ENCODE measurements at places on chromosomes 2 and 18. TPM values are rescaled to one million over a fixed set of nuclear protein-coding genes. Genes with fewer than 3 reads are reported as not detected.

- H3K27ac ChIP-seq = no peak overlapping the region
- H3K4me3 ChIP-seq = no peak overlapping the region
- H3K36me3 ChIP-seq = no peaks in the 10 kb centered on the region
- no peaks in the 10 kb centered on the region for H3K27me3 ChIP-seq
- peaks cover 27% of the 10 kb centered on the region for H3K4me1 ChIP-seq
These were observed 3.6 kb upstream of the D2HGDH start for GRCh38 chr2:241730671-241731293.

DNA sequence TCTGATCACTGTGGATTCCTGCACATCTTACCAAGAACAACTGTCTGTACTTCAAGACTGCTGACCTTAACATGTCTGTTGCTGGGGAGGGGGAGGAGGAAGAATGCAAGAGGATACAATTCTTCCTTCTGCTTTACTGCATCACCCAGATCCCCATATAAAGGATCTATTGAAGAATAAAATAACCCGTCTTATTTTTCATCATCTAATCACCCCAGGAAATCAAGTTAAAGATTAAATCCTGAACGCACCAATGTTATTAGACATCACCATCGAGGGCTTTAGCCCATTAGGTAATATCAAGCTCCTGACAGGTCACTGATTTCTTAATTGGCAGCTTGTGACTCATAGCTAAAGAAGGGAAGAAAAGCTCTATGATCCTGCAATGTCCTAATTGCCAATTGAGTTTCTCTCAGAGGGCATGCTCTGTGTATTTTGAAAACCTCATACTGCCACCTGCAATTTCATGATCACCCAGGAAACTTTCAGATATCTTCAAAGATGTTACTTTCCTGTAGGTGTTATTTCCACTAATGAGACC is 75.4 kb upstream of the KCNE4 start:
- DNase-seq = no peak
- H3K27ac ChIP-seq = no peak overlapping the region
- H3K27me3 ChIP-seq = no peaks in the 10 kb centered on the region
- H3K4me3 ChIP-seq = no peak overlapping the region
- no peaks in the 10 kb centered on the region for H3K36me3 ChIP-seq

Gene GREB1L
- total RNA-seq = not detected

- no peak overlapping the region for H3K27ac ChIP-seq
- no peak overlapping the region for H3K4me3 ChIP-seq
- H3K4me1 ChIP-seq = no peaks in the 10 kb centered on the region
- DNase-seq = no peak
These were observed 142.2 kb downstream of the PKP4 start for GRCh38 chr2:158598862-158599517.

GRCh38 chr2:178271629-178272333 is 77.5 kb downstream of the OSBPL6 start:
- no peaks in the 10 kb centered on the region for H3K27me3 ChIP-seq
- H3K4me3 ChIP-seq = no peak overlapping the region
- H3K27ac ChIP-seq = no peak overlapping the region
- no peak for DNase-seq

DNA sequence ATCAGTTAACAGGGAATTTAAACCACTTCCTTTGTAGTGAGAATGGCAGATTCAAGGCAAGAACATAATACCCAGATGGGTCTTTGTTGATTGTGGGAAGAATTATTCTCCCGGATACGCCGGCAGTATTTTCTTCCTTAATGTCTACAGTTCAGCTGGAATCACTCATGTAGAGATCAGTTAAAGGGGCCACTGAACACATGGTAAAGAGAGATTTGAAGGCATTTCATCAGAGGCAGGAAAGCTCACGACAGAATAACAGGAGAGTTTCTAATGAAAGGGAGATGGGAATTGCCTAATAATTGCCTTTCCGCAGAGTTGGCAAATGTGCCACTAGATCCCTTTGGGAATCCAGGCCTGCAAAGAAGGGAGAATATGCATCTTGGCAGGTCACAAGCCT is 327.7 kb upstream of the ZNF804A start:
- no peaks in the 10 kb centered on the region for H3K36me3 ChIP-seq
- H3K4me3 ChIP-seq = no peak overlapping the region
- no peak overlapping the region for H3K27ac ChIP-seq
- no peak for DNase-seq
- no peaks in the 10 kb centered on the region for H3K27me3 ChIP-seq

Gene SULT1C4
- total RNA-seq = not detected

DNA sequence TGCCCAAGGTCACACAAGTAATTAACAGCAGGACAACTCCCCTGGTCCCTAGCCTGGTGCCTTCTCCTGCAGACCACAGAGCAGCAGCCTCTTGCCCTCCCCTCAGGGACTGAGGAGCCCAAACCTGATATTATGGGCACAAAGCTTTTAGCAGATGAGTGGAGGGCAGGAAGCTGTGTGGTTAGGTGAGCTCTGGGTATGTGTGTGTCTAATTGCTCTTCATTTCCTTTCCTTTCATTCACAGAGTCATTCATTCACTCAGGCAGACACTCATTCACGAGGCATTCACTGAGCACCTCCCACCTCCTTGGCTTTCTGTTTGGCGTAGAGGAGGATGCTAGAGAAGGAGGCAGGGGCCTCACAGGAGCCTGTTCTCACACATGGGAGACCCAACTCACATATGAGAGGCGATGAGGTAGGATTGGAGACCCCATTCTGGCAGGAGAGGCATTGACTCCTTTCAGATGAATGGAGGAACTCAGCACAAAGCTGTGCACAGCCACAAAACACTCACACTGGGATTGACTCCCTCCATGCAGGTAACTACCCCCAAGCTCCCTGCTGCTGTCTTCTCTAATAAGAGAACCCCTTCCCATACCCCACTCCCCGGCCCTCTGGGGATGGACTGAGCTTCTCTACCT is 306.8 kb upstream of the SKOR2 start:
- no peak overlapping the region for H3K27ac ChIP-seq
- H3K4me3 ChIP-seq = no peak overlapping the region
- no peaks in the 10 kb centered on the region for H3K4me1 ChIP-seq
- no peak for DNase-seq
- H3K36me3 ChIP-seq = no peaks in the 10 kb centered on the region

DNA sequence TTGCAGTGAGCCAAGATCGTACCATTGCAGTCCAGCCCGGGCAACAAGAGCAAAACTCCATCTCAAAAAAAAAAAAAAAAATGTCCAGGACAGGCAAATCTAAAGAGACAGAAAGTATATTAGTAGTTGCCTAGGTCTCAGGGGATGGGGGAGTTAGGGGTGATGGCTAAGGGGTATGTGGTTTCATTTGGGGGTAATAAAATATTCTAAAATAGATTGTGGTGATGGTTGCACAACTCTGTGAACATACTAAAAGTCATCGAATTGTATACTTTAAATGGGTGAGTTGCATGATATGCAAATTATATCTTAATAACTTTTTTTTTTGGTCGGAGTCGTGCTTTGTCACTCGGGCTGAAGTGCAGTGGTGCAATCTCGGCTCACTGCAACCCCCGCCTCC is 34.2 kb upstream of the ACTR2 start:
- H3K4me3 ChIP-seq = no peak overlapping the region
- DNase-seq = no peak
- no peaks in the 10 kb centered on the region for H3K4me1 ChIP-seq

DNA sequence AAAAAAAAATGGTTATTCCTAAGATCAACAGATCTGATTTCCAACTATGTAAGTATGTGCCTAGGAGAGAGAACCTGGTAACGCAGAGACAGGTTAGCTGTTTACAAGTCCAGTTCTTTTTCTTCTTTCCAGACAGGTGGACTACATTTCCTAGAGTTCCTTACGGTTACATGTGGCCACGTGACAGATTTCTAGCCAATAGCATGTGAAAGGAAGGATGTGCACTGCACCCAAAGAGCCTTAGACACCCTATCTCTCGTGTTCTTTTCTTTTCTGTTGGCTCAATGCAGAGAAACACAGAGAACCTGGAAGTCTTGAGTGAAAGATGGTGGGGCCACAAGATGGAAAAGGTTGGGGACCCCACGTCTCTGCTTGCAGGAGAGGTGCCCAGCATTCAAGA is 375.9 kb downstream of the TNS1 start:
- H3K36me3 ChIP-seq = no peaks in the 10 kb centered on the region
- H3K27ac ChIP-seq = no peak overlapping the region
- H3K4me1 ChIP-seq = no peaks in the 10 kb centered on the region
- no peak for DNase-seq
- no peaks in the 10 kb centered on the region for H3K27me3 ChIP-seq
- no peak overlapping the region for H3K4me3 ChIP-seq
